Pons (tissue), 1 donor: ENCODE measurements at places on chromosomes 5 and 9.

GRCh38 chr5:173395257-173395932, 67.2 kb upstream of the STC2 start:
- DNase-seq, result no peak

GRCh38 chr9:126834672-126835071, 25.8 kb upstream of the ZBTB34 start:
- DNase-seq, result no peak

- no peak for DNase-seq
Observed at GRCh38 chr5:131740477-131740876, 56.3 kb downstream of the FNIP1 start.

DNA sequence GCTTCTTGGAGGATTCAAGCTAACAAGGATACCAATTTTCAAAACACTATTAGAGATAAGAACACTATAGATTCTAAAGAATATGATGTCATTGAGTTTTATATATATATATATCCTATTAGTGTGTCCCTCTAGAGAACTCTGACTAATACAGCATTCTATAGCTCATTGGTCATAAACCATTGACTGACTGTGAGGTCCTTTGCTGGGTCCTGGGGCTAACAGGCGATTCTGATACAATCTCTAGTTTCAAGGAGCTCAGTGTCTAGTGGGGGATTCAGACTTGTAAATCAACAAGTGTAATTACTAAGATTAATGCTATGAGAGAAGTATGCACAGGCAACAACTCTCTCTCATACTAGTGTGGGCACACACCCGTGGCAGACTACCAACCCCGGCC, 234.5 kb downstream of the DENND1A start:
- no peak for DNase-seq

GRCh38 chr9:108283696-108284095, 572.1 kb downstream of the ACTL7B start:
- DNase-seq, result no peak

- no peak for DNase-seq
Observed at GRCh38 chr5:179533907-179534306, 16.4 kb upstream of the RUFY1 start.

- DNase-seq, result no peak
Observed at GRCh38 chr5:138370537-138370936, 18.1 kb downstream of the KDM3B start.

DNA sequence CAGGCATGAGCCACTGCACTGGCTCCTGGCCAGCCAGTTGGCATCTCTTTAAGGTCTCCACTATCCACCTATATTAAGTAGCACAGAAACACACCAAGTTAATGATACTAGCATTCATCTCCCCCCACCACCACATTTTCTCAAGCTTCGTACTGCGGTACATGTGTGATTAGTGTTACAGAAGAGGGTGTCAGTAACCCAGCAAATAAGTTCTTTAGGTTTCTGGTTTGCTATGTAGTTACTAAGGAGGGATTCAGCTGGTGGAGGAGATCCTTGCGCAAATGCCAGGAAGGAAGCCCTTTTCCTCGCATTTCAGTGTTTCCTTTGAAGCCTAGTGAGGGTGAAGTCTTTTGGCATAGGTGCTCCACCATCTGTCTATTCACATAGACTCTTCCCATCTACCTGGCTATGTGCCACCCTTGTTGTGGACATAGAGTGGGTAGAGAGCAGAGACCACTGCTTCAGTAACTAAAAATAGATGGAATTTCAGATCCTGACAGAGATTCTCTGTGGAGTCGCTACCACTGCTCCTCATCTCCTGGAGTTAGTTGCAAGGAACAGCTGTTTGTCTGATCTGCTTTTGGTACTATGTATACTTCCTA, 16.7 kb downstream of the UBE2D2 start:
- DNase-seq, result no peak

GRCh38 chr5:77167695-77168121, 42.8 kb upstream of the PDE8B start:
- DNase-seq, result no peak

GRCh38 chr9:74333384-74334032, 163.6 kb upstream of the RORB start:
- no peak for DNase-seq

- no peak for DNase-seq
Observed at GRCh38 chr5:61465066-61465465, 133.0 kb downstream of the ZSWIM6 start.
